ENCODE measurements at places on chromosomes 7 and 10.
A peak's percentile ranks its signal among the peaks of the same experiment; 100 is the strongest.

GRCh38 chr7:69422574-69422985 lies 175.7 kb upstream of the AUTS2 start:
- no peak for DNase-seq

- DNase-seq, result peak; percentile 57
These were observed 28.7 kb downstream of the PNPLA8 start for GRCh38 chr7:108497082-108497725.

GRCh38 chr7:148726385-148726784 lies 27.7 kb downstream of the CUL1 start:
- no peak for DNase-seq

DNA sequence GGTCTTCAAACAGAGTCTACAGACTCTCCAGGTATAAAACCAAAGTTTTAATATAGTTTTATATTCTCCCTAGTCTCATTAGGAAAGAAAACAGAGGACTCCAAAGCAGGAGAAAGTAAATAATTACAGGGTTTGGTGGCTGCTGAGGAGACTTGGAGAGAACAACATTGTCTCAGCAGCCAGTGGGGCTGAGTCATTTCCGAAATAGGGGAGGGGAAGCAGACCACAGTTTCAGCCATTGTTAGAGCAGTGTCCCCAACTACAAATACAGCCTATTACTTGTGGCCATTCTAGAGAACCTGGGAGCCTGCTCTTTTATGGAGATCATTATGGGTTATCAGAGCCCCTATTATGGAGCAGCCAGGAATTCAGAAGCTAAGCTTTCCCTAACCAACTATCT lies 44.2 kb upstream of the A1CF start:
- DNase-seq, result no peak

DNA sequence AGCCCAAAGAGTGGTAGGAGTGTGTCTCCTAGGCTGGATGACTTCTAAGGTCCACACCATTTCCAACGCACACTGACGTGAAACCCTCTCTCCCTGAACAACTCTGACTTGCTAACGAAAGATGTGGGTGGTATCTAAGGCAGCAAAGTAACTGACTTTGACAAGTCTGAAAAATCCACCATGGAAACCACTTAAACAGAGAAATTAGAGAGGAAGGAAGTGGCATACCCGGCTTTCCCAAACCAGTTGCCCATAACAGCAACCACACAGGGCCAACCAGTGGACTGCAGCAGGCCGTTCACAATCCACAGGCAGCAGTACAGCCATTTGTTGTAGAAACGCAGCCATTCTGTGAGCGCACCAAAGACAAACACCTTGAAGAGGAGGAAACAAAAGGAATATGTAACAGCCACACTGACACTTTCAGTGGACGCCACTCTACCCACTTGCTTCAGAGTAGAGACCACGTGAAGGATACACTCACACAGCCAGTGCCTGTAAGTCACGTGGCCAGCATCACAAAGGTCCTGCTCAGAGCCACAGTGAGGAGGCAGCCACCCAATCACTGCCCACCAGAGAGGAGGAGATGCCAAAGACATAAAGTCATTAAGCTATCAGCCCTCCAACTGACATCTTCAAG lies 39.8 kb downstream of the SLC37A3 start:
- peak; percentile 35 for DNase-seq

DNA sequence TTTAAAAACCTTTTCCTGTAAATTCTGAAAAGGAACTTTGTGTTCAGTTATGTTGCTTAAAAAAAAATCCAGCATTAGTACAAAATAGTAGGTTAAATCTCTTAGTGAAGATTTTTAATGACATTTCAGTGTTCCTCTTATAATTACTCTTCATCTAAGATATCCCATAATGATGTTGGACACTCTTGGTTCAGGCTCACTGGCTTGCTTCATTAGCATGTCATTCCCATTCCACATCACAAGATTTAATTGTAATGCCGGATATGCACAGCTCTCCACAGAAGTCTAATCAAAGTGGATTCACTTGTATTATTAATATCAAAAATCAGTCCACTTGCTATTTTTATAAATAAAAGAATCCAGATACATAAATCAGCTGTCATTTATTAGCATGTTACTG lies 180.0 kb upstream of the MDFIC start:
- DNase-seq, result no peak

- DNase-seq, result no peak
These were observed 329.3 kb downstream of the ARL4A start for GRCh38 chr7:13016592-13017332.

- DNase-seq, result no peak
These were observed 16.1 kb upstream of the XPNPEP1 start for GRCh38 chr10:109939315-109939961.

- no peak for DNase-seq
These were observed 43.5 kb downstream of the CLEC2L start for GRCh38 chr7:139566736-139567646.

DNA sequence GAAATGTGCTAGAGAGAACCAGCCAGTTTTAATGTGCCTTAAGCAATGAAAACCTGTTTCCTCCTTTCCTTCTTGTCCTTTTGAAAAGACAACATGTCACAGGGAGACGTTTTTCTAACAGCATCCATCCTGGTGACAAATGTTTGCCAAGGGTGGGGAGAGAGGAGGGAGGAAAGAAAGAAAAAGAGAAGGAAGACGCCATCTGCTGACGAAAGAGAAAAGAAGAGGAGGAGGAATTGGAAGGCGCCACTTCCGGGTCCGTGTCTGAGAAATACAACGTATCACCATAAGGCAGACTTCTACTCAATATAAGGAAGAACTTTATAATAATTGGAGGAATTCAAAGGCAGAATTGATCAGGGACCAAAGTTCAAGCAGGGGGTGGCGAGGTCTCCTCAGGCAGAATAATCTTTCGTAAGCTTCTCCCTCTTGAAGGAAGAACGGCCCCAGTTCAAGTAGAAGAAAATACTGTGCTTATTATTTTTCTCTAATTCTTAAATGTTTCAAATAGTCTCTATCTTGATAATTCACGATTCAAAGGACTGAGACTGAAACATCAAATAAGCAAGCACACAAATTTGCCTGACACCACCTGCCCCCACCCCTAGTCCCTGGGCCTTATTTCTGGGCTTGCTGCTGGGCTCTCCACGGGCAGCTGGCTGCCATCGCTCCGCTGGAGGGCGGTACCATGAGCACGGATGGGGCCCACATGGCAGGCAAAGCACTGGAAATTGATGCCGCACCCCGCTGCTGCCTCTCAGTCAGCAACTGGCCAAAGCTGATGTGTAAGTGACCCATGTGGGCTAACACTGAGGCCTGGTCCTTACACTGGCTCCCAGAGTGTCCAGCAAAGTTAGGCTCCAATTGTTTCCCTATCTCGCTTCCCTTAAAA lies 273.7 kb upstream of the KLF14 start:
- DNase-seq, result peak; percentile 64

DNA sequence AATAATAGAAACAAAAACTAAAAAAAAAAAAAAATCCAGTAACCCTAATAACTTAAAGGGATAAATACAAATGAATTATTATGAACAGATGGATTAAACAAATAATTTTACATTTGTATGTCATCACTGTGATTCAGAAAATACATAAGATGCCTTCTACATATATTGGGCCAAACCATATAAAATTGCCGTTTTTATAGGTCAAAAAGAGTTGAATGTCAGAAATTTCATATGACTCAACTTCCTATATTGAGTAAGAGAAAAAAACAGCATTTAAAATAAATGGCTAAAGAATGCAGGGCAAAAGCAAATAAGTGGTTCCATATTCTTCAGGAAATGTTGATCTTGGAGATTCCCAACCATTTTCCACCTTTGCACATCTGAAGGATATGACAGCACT lies 9.4 kb downstream of the SLC35B4 start:
- no peak for DNase-seq

- no peak for DNase-seq
These were observed 25.3 kb upstream of the SMIM30 start for GRCh38 chr7:113143486-113144257.

DNA sequence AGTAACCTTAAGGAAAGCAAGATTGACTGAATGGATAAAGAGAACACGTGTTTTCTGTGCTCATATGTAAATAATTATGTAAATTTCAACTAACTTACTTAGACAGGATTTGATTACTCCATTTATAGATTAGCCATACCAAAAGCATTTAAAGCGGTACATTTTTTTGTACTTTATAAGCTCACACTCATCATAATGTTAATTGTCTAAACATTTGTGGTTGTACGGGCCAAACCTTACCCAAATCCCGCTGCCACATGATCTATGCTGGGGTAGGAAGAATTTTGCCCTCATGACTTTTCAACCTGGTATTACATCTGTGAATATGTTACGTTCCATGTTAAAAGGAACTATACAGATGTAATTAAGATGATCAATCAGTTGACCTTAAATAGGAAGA lies 29.1 kb downstream of the MKX start:
- DNase-seq, result no peak

- DNase-seq, result no peak
These were observed 97.4 kb downstream of the CPED1 start for GRCh38 chr7:121085922-121086321.

GRCh38 chr7:14805105-14805719 lies 97.3 kb downstream of the DGKB start:
- no peak for DNase-seq

GRCh38 chr7:134890246-134891240 lies 95.8 kb upstream of the AGBL3 start:
- no peak for DNase-seq

DNA sequence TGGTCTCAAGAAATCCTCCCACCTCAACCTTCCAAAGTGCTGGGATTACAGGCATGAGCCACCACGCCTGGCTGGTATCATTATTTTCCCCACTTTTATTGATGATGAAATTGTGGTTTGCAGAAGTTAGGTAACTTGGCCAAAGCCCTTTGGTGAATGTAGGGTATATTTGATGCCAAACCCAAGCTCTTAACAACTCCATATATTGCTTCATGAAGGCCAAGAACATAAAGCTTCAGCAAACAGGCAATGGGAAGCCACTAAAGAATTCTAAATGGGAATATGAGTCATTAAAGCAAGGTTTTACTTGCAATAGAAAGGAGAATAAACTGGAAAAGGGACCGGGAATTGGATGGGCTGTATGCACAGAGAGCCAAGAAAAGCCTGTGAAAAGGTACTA lies 142.7 kb downstream of the KMT2E start:
- no peak for DNase-seq

GRCh38 chr10:29555091-29555745 lies 79.6 kb downstream of the SVIL start:
- no peak for DNase-seq

DNA sequence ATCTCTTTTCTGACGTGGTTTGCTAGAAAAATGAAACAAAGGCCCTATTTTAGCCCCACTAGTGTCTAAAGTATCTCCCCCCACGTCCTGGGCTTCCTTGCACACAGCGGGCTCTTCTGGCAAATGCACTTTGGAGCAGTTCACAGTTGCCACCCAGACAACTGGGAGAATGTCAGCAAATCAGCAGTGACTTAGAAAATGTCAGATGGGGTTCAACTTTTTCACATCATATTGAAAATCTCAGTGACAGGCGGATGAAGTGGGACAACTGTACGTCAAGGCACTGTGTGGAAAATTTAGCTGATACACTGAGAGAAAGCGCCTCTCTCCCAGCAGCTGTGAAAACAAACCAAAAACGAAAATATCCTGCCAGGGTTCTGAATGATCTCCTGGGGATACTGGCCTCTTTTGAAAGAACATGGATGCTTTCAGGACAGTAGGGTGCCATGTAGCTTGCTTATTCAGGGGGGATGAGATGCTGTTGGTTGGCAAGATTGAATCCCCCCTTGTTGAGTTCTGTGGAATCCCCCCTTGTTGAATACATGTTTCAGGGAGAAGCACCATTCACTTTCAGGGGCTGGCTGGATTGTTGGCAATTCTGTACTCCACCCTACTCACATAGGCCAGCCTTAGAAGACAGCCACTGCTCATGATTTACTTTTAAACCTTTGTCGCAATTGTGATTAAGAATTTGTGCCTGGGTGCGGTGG lies 372.8 kb upstream of the CELF2 start:
- DNase-seq, result no peak

DNA sequence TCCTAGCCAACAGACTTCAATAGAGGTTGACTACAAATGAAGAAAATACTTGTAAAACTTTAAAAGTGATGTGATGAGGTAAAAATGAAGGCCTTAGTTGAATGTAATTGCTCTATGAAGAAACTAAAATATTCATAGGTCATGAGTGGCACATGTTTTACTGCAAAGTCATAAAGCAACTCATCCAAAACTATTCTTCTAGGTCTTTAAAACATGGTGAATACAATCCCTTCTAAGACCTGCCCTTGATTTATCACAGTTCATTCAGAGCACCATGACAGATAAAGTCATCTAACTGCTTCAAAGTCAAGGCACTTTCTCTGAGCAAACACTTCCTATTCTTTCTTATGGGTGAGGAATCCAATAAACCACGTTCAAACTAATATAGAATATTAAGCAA lies 713.5 kb downstream of the SORCS1 start:
- no peak for DNase-seq

DNA sequence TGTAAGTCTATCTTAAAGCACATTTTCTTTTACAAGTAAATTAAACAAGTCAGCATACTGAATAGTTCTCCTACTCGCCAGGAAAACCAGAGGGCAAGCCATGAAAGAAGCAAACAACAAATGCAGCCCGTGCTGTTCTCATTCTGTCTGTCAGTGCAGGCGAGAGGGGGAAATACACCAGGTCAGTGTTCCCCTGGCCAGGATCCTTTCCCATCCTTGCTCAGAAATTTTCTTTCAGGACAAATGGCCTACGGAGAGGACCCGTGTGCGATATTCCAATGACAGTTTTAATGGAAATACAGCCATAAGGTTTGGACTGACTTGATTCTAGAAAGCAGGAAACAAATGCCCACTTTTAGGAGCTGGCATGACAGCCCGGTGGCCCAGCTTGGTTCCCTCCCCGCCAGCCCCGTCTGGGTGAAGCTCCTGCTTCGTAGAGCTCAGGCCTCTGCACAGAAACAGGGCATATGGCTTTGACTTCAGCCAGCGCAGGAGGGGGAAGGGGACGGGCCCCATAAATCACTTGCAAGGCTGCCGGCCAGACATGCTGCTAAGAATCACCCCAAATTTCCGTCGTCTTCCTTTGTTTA lies 67.8 kb downstream of the FRMD4A start:
- no peak for DNase-seq

GRCh38 chr10:119608316-119609155 lies 11.8 kb upstream of the TIAL1 start:
- DNase-seq, result peak; percentile 35

DNA sequence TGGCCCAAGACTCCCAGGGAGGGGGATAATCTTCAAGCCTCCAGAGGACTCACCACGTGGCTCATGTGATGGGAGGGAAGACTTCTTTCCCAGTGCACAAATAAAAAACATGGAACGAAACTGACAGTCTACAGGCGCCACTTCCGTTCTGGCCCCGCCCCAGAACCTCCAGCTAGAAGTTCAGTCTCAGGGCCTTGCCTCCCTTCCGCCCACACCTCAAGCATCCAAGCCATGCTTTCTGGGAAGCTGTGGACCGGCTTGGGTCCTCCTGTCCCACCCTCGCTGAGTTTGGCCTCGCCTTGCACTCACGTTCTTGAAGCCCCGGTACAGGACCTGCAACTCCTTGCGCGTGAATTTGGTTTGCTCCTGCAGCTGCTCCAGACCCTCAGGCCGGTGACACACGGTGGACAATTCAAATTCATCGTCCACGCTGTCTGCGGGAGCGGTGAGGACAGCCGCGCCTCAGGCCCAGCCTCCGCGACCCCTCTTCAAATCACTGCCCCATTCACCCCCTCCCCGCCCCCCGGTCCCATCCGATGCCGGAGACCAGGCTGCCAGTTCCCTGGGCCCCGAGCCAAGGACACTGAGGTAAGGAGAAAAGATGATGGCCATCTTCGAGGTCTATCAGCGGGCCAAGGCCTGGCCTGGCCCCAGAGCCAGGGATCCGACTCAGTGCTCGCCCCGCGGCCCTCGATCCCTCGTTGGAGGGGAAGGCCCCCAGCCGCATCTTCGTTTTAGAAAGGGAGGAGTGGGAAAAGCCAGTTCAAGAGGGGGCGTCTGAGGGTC lies 10.7 kb upstream of the OGA start:
- no peak for DNase-seq

Data from stimulated activated CD4-positive, alpha-beta T cell treated with anti-CD3 and anti-CD28 coated beads, Interleukin-2, amount 100 ng/mL, for 24 hours (primary cell).